ENCODE measurements at places on chromosomes 1 and 21.

- no peak for DNase-seq
Measured at GRCh38 chr1:61956016-61956645, 213.9 kb downstream of the PATJ start.

GRCh38 chr1:21278208-21278859 is 11.9 kb downstream of the ECE1 start:
- DNase-seq, result no peak

DNA sequence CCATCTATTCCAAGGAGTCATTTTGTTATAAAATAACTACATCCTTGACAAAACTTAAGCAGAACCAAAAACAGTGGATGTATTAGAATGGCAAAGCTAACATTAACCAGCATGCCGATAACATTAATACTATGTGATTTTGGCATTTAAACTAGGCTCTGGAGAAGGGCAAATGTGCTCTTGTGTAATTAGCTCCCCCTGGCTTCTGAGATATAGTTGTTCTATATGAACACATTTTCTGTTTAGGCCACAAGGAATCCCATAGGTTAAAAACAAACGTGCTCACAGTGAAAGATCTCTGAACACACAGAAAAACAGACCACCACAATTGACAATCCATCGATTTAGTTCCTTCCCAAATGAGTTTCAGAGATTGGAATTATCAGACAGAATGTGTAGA is 57.4 kb upstream of the TARS2 start:
- DNase-seq, result no peak

DNA sequence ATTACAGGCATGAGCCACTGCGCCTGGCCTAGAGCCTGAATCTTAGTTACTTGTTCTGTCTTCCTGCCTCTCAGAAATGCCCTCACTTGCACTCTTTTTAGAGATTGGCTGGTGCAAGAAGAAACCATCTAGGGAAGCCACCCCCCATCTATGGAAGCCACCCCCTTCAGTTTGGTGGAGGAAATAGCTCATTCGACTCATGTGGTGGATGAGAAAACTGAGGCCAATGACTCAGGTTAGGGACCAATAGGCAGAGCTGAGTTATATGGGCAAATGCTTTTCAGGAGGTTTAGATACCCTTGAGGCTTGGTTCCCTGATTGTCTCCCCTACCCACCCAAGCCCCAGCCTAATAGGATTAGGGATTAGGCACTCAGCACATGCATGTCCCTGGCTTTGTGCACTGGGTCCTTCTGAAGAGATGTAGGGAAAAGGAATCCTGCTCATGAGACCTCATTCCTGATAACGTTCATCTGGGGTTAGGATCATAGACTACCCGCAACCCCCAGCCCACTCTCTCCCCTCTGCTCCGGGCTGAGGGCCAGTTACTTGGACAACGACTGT is 77.1 kb downstream of the PAX7 start:
- DNase-seq, result no peak

DNA sequence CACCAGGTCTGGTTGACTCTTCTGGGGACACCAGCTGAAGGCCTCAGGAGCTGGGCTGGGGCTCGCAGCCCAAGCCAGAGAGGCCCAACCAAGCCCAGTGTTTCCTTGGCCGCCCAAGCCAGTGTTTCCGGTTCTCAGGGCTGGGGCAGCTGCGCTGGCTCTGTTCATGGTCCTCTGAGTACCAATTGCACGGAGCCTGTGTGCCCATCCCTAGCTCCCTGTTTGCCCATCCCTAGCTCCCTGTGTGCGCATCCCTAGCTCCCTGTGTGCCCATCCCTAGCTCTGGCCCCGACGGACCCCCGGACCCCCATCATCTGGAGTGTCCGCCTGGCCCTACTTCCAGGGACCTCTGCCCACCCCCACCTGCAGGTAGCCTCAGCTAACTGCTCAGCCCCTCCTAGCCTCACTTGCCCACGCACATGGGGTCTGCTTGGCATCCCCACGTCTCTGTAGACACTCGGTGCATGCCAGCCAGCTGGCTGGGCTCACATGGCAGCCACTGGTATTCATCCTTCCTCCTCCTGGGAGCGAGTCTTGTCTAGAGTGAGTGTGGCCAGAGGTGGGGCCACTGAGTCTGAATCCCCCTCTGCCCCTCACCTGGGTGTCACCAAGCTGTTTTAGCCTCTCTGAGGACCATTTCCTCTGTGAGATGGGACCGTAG is 64.0 kb downstream of the WNT9A start:
- no peak for DNase-seq

DNA sequence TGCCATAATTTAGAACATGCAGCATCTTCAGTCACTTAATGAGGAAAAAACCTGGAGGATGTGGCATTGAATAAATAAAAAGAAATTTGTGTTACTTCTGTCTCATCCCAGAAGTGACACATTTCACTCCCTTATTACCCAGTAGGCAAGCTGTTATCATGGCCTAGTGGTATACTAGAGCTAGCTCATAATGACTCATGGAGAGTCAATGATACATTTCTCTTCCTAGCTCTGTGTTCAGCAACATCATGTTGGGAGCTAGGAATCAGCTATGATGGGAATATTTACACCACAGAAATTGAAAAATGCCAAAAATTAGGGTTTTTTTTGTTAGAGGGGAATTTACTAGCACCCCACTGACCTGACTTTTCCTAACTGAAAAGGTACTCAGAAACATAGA is 182.7 kb downstream of the HMCN1 start:
- DNase-seq, result no peak

All from stimulated activated CD8-positive, alpha-beta memory T cell treated with anti-CD3 and anti-CD28 coated beads, Interleukin-7, amount 100 ng/mL, for 1 hour (primary cell).